ENCODE measurements at places on chromosomes 5 and 9. TPM values are rescaled to one million over a fixed set of nuclear protein-coding genes. Genes with fewer than 3 reads are reported as not detected.
A peak's percentile ranks its signal among the peaks of the same experiment; 100 is the strongest.

DNA sequence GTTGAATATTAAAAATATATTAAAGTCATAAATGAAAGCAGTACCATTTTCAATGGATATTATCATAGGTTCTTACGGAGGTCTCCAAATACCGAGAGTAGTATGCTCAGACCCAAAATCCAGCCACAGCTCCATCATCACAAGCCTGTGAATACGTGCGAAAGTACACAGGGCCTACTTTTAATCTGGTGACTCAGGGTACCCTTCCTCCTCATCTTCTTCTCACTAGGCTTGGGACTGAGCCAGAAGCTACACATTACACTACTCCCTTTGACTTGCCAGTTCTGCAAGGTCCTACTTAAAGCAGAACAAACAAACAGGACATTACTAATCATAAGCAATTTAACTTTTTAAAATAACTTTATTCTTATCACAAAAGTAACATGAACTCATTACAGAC, 7.6 kb upstream of the RIC1 start:
- DNase-seq: peak; percentile 19

GRCh38 chr5:15640116-15640515, 140.1 kb downstream of the FBXL7 start:
- no peak for DNase-seq

GRCh38 chr9:91720751-91721705, 229.0 kb downstream of the ROR2 start:
- no peak for DNase-seq

- no peak for DNase-seq
These were observed 29.1 kb downstream of the GIN1 start for GRCh38 chr5:103090791-103091190.

GRCh38 chr5:135149956-135150723, 116.1 kb upstream of the PITX1 start:
- no peak for DNase-seq

GRCh38 chr5:87121304-87122150, 146.2 kb upstream of the RASA1 start:
- DNase-seq: peak; percentile 93

Gene TSSK1B
- total RNA-seq: not detected

Gene TSLP
- total RNA-seq: 0.25 TPM

Gene DRD1
- not detected for total RNA-seq

Gene MYMK
- total RNA-seq: not detected
